ENCODE measurements at places on chromosomes 2 and 18. TPM values are rescaled to one million over a fixed set of nuclear protein-coding genes. Genes with fewer than 3 reads are reported as not detected.

PDE1A gene
- total RNA-seq: 203 TPM

FOXI3 gene
- not detected for total RNA-seq

OLA1 gene
- total RNA-seq: 183 TPM

CHRND gene
- total RNA-seq: not detected

SCYGR4 gene
- total RNA-seq: not detected

AMER3 gene
- not detected for total RNA-seq

PROKR1 gene
- total RNA-seq: not detected

All from renal cortical epithelial cell (primary cell).